ENCODE measurements at places on chromosomes 7 and 10.

- DNase-seq = no peak
Observed at GRCh38 chr7:75533926-75534325, 41.8 kb downstream of the SPDYE5 start.

GRCh38 chr7:148434181-148434757 lies 156.3 kb upstream of the C7orf33 start:
- no peak for DNase-seq

DNA sequence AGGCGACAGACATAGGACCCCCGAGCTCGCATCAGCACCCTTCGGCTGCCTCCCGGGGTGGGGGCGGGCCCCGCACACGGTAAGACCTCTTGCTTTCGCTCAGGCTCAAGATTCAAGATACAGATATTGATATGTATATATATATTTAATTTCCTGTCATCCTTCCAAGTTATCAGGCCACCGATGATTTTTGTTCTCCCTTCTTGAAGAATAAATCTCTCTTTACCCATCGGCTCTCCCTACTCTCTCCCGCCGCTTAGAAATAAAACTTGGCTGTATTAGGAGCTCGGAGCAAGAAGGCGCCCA lies 603 bp downstream of the ADRA2A start:
- DNase-seq = no peak

- DNase-seq = no peak
Observed at GRCh38 chr10:43234471-43235041, 32.3 kb downstream of the RASGEF1A start.

GRCh38 chr7:90945104-90945787 lies 319.0 kb upstream of the FZD1 start:
- no peak for DNase-seq

DNA sequence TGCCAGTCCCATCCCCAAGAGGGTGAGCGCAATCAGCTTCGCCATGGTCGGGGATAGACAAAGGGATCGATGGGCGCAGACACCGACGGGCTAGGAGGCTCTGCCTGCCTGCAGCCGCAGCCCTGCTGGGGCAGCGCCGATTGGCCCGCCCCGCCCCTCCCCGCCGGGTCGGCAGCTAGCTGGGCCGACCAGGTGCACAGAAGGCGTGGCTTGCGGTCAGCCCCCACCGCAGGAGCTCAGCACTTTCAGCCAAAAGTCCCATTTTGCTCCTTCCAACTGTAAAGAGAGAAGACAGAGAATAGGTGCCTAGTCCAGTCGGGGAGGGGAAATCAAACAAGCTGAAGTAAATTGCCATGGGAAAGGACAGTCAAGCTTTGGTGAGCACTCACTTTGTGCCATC lies at the start of gene PON1:
TSS of gene PON1 (minus strand) at position 102 of the 400 bp plus-strand sequence. CDS start at position 45, 57 bp downstream.
- DNase-seq = no peak

DNA sequence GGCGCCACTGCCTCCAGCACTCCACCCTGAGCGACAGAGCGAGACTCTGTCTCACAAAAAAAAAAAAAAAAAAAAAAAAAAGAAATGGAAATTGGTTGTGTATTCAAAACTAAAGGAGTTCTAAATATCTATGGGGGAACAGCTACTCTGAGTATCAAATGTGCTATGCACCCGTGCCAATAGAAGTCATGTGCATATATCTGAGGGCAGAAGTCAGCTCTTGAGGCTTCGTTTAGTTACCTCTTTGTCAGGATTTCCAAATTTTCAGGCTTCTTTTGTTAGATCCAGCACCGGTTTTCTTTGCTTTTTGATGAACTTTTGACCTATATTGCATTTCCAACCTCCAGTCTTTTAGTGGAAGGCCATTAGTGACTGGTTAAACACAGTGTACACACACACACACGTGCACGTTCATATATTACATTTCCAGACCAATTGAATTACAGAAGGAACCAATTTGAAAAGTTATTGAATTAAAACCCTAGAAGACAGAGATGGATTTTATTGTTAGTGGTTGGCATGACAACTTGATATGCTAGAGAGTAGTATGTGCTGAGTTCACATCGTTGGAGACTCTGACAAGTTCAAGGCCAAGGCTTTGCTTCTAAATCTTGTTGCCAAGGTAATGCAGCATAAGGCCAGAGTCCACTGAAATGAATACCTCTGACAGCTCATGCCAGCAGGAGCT lies 33.1 kb upstream of the ADD3 start:
- no peak for DNase-seq

DNA sequence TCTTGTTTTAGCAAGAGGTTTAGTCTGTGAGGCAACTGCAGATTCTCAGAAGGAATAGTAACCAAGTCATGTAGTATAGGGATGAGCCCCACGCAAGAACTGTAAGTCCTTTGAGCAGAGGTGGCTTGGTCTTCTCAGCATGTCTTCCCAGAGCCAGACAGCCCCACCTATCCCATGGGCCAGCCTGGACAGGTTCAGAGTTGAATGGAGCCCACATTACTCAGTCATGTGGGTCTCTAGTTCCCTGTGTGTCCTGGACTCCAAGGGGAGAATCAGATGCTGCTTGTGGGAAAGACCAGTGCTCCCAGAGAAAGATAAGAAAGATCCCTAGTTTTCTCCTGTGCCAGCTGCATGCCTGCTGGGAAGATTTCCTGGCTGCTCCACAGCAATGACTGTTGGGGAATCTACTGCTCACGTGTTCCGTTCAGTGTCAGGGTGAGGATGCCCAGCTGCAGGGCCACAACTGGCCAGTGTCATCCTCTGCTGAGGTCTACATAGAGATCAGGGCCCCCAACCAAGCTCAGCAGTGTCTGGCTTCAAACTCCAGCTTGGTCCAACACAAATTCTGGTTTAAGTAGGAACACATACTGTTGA lies 66.9 kb upstream of the UNC5B start:
- DNase-seq = no peak

GRCh38 chr10:48404646-48405045 lies 98.2 kb downstream of the MAPK8 start:
- no peak for DNase-seq

DNA sequence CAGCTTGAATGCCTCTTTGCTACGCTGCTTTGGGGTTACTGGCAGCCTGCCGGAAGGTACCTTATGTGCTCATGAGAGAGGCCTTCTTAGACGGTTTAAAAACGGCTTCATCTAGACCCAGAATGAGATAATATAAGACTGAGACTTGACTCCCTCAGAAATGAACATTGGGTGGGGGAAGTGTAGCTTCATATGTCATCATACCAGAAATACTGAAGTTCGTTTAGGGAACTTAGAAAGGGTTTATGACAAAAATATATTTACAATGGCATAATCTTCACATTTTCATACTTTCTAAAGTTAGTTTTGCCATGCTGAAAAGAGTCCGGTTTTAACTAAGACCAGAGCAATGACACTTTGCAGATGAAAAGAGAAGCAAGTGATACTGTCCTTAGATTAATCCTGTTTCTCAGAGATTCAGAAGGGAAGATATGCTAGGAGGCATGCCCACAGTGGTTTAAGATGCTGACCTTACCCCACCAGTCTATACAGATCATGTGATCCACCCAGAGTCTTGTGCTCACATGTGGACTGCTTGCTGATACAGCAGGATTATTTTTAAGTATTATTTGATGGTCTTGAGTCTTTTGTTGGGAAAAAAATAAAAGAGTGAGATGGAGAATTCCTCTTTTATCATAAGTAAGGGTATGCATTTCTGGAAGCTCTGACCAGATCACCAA lies 40.8 kb upstream of the HGF start:
- no peak for DNase-seq

DNA sequence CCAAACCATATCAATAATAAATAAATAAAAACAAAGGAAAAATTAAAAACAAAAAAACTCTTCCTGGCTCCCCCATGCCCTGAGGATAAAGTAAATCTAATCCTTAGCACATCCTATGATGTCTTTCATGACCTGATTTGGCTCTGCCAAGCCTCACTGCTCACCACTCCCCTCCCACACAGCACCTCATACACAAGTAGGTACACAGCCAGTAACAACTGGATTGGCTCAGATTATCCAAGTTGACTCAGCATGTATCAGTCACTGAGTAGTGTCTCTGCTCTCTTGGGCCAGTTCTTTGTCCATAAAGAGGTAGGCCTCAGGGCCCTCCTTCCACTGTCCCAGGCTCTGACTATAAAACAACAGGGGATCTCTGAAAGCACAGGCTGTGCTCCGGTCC lies 99.6 kb downstream of the STRA8 start:
- DNase-seq = no peak

- no peak for DNase-seq
Observed at GRCh38 chr10:603745-604144, 85.7 kb downstream of the DIP2C start.

DNA sequence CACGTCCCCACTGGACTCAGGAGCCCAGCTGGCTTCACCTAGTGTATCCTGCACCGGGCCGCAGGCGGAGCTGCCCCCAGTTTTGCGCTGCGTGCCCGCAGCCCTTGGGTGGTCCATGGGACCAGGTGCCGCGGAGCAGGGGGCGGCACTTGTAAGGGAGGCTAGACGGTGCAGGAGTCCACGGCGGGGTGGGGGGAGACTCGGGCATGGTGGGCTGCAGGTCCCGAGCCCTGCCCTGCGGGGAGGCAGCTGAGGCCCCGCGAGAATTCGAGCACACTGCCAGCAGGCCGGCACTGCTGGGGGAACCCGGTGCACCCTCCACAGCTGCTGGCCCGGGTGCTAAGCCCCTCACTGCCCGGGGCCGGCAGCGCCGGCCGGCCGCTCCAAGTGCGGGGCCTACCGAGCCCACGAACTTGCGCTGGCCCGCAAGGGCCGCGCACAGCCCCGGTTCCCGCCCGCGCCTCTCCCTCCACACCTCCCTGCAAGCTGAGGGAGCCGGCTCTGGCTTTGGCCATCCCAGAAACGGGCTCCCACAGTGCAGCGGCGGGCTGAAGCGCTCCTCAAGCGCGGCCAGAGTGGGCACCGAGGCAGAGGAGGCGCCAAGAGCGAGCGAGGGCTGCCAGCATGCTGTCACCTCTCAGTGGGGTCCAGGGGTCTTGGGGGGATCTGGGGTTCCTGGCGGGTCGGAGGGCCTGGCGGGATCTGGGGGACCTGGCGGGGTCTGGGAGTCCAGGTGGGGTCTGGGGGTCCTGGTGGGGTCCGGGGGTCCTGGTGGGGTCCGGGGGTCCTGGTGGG lies 81.4 kb downstream of the VIPR2 start:
- no peak for DNase-seq

DNA sequence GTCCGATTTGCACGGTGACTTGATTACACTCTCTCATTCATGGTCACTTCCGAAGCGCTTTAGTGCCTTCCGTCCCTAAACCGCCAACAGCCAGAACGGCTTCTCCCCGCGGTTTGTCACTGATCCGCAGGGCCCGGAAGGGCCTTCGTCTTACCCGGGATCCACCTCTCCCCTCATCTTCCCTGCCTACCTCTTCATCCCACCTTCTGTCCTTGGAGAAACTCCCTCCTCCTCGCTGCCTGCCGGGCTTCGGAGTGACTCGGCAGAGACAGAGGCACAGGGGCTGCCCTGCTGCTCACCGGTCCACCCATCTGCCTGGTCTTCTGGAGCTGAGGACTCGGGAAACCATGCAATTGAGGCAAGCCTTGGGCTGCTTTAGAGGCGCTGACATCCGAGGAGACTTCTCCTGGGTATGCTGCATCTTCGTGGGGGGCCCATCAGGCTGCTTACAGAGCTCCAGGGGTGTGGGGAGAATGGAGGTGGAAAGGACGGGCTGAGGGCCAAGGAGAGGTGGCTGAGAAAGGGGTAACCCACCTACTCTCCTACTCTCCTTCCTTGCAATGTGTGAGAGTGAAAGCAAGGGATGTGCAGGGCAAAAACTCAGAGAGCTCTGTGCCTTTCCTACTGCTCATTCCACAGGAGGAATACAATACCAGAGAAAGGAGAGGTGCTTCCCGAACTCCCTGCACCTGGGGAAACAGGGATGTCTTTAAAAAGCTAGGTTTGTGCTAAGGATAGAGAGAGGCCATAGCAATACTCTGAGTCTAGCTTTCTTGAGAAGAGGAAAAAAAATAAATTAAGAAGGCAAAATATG lies 1.0 kb upstream of the HOXA11 start:
- no peak for DNase-seq

Measured in stimulated activated CD4-positive, alpha-beta T cell treated with anti-CD3 and anti-CD28 coated beads, TNF-alpha, amount 100 ng/mL, for 48 hours (primary cell).